ENCODE measurements at places on chromosomes 16 and 17.

- peak; percentile 55 for DNase-seq
These were observed 33.4 kb downstream of the CDH13 start for GRCh38 chr16:82660075-82660645.

- DNase-seq = no peak
These were observed 258.7 kb downstream of the SOX9 start for GRCh38 chr17:72379516-72379915.

GRCh38 chr17:44390250-44390870, 911 bp upstream of the ITGA2B start:
- no peak for DNase-seq

DNA sequence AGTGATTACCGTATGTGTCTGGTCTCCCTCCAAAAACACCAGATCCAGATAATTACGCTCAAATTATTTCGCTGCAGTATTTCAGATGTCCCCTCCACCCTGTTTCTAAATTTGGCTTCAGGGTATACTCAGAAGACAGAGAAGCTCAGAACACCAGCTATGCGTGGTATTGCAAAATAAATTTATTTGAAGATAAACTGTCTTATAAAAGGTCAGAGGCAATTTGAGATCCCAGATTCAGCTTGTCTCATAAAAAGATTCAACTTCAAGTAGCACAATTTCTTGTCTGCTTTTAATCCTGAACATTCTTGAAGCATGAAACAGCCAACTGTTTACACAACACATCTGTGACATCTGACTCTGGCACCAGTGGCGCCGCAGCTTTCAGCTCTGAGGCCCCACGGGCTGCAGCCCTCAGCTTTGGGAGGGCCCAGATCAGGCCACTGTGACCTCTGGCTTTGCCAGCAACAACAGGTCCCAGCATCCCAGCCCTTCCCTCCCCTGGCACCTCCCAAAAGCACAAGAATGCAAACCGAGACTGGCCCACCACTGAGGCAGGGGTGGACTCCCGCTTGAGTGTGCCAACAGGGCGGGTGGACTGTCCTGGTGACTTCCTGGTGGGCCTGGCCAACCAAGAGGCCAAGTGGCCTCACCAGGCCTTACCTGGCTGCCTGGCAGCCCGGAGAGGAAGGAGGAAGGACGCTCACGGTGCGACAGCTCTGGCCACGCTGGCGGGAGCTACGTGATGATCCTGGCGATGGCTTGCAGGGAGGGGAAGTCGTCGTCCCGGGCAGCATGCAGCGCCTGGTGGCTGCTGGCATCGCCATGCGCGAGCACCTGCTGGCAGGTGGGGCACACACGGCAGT, 8.0 kb downstream of the SYNGR3 start:
- DNase-seq = no peak

All from astrocyte of the spinal cord (primary cell).